ENCODE measurements at places on chromosomes 6 and 20. TPM values are rescaled to one million over a fixed set of nuclear protein-coding genes. Genes with fewer than 3 reads are reported as not detected.

FAM120B gene
- total RNA-seq = 18.7 TPM

SCP2D1 gene
- total RNA-seq = not detected

KHDC1L gene
- not detected for total RNA-seq

LRRC1 gene
- 0.73 TPM for total RNA-seq

DSP gene
- total RNA-seq = 0.94 TPM

TPD52L2 gene
- 54.8 TPM for total RNA-seq

PAK5 gene
- total RNA-seq = not detected

MRAP2 gene
- total RNA-seq = 0.10 TPM

CALHM5 gene
- 0.42 TPM for total RNA-seq

CDSN gene
- total RNA-seq = not detected

CD93 gene
- 85.5 TPM for total RNA-seq

FAM209A gene
- 3.7 TPM for total RNA-seq

NKAIN4 gene
- not detected for total RNA-seq

PBOV1 gene
- total RNA-seq = not detected

Data from mononuclear cell (primary cell).